ENCODE measurements at places on chromosomes 5 and 9.
A peak's percentile ranks its signal among the peaks of the same experiment; 100 is the strongest.

DNA sequence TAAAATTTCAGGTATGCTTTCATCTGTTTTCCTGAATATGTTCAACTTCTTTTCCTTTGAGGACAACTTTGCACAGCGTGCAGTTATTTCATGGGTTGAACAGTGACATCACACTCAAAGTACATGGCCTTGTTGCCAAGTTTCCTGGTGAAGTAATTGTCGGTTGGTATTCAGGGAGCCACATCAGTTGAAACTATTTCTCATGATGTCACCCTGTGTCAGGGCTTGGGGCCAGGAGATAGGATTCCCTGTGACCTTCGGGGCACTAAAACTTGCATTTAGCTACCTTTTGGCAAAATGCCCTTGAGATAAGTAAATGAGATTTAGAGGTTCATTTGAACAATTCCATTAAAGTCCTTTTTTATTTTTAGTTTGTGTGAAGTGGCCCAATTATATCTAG is 383.9 kb downstream of the SH3GL2 start:
- no peak for DNase-seq

- no peak for DNase-seq
These were observed 19.7 kb upstream of the CPLX2 start for GRCh38 chr5:175851727-175852126.

GRCh38 chr5:59484618-59485017 is 408.9 kb downstream of the PDE4D start:
- DNase-seq, result no peak

DNA sequence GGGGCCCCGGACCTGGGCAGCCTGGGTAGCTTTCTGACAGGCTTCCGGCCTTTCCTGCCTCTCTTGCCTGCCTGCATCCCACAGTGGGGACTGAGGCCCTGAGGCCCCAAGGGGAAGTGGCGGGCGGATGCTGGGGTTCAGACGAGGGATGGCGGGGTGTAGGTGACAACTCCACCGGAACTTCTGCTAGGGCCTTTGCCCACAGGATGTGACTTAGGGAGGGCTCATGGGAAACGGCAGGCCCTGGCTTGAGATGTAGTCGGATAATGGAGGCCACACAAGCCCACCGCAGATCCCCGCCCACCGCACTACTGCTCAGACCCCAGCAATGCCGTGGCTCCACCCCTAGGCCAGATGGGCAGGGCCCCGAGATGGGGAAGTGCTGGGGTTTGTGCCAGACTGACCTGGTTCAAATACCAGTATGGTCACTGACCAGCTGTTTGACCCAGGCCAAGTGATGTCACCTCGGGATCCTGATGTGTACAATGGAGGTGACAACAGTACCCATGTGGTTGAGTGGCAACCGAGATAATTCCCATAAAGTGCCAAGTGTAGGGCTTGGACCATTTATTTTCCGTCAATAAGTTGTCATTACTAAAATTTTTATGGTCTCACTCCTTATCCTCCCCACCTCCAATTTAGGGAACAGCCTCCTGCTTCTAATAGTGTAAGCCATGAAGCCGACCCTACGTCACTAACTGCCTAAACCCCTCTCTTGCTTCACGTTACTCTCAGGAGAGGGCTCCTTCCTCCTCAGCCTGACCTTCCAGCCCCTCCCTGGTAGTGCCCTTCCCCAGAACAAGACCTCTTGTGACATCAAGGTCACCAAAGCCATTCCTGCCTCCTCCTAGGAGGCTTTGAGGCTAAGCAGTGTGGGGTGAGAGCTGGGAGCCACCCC is 2.5 kb upstream of the CDK9 start:
- DNase-seq, result peak; percentile 36

DNA sequence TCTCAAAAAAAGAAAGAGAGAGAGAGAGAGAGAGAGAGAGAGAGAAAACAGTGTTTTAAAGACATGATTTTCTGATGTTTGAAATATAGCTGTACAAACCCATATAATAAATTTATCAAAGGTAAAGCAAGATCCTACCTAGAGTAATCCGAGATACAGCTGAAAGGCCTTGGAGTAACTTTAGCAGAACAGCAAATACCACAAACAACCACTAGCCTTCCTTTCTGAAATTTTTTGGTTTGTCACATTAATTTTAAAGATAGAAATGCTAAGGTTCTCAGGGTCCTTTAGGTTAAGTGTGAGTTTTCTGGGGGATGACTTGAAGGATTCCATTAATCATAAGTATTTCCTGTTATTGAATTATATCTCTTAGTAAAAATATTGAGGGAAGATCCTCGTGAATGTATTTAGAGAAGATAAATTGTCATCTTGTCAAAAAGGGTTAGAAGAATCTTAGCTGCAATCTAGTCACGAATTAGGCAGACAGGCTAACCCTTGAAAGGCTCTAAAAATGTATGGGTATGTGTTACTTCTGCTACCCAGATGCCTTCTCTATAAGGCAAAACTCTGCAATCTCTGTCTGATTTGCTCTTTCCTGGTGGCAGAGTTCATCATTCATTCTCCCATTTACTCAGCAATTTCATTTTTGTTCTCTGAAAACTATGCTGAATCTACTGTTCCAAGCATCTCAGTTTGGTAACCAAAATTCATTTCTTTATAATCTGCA is 27.3 kb downstream of the F2RL2 start:
- DNase-seq, result no peak

DNA sequence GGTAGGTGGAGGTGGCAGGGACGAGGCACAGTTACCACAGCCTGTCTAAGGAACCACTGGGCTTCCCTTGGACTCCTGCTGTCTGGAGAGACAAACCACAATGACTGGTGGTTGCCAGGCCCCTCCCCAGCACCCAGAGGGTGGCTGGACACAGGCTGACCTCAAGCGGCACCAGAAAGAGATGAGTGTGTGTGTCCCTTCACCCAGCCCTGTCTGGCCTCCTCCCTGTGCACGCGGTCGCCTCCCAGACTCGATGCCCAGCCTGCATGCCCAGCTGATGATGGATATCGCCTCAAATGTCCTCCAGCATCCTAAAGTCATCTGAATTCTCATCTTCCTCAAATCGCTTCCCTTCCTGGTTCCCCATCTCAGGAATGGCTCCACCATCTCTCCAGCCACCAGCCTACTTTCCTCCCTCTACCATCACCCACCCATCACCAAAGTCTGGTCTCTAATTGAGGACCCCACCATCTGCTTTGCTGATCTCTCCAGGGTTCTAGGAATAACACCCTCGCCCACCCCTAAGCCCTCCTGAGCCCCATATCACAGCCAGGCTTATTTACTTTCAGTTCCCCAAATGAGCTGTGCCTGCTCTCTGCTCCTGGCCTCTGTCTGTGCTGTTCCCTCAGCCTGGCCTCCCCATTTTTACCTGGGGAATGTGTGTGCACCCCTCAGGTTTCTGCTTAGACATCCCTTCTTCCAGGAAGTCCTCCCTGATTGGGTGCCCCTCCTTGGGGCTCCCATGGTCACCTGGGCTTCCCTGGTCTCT is 52.5 kb upstream of the GGTA1 start:
- no peak for DNase-seq

DNA sequence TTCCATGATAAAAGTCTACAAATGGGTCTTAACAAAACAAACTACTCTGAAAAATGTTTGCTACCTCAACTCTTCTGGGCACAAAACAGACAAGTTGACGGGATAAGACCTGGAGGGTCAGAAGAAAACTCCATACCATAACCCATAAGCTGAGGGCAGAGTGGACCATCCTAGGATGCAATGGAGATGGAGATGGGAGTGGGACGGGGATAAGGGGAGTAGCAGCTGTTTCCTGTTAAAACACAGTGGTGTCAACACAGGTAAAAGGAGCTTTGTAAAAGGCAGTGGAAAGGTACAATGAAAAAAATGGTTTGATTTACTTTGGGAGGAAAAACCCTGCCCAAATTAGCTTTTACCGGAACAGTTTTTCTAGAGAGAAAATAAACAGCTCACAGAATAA is 41.6 kb downstream of the CEMIP2 start:
- DNase-seq, result no peak

DNA sequence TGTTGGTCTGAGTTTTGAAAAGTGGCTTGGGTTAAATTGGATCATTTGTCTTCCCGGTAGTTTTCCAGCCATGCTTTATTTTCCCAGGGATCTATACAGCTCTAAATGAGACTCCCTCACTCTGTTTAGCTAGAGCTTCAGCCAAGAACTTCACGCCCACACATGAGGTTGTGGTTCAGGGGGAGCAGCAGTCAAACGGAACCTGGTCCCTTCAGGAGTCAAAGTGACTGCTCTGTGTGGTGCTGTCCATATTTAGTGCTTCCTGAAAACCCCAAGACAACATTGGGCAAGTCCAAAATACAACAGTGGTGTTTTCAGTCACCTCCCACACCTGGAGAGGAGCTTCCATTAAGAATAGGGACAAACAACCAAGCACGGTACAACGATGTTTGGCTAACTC is 90.5 kb downstream of the ANKH start:
- DNase-seq, result no peak

DNA sequence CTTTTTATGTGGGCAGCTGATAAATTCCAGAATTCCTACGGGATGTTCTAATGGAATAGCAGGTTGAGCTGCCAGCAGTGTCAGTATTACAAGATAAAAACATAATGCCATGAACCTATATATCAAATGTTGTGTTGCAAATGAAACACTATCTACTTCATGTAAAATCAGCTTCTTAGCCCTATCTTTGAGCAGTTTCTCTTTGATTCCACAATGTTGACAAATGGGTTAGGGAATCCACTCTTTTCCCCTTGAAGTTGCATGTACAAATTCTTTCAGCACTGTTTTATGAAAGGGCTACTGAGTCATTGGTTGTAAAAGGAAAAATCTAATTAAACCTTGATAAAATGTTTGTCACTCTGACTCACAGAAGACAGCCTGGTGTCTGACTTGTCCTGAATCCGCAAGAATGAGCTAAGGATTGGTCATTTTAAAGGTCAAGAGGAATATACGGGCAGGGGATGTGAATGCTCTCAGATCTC is 950.6 kb upstream of the NUDT12 start:
- no peak for DNase-seq
